Activated naive CD8-positive, alpha-beta T cell treated with anti-CD3 and anti-CD28 coated beads, Interleukin-2, amount 10 ng/mL, durations not matched to agents 7 days and 5 days (primary cell): ENCODE measurements at places on chromosomes 3 and 15. TPM values are rescaled to one million over a fixed set of nuclear protein-coding genes. Genes with fewer than 3 reads are reported as not detected.
A peak's percentile ranks its signal among the peaks of the same experiment; 100 is the strongest.

DNA sequence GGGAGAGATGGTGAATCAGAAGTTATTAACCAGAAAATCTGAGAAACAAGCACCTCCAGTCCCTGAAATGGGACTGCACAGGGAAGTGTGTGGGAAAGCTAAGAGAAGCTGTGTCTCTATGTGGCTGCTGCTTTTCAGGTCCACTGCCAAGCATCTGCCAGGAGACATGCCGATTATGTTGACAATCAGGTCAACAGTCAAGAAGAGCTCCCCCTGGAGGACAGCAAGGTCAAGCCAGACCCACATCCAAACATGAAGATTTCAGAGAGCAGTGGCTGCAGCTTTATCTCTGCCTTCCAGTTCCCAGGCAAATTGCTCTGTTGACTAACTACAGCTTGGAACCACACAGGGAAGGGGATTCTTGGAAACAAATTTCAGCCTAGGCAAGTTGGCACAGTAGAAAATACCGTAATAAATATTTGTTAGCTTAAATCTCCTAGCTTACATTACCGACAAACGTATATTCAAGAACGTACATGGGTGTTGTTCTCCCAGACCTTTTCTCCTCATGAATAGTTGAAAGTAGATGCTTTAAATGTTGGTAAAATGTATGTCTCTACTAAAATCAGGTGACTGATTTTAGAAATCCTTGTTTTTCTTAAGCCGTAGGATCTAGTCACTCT, 394.5 kb upstream of the RARB start:
- no peak overlapping the region for H3K4me3 ChIP-seq
- no peaks in the 10 kb centered on the region for H3K27me3 ChIP-seq
- no peaks in the 10 kb centered on the region for H3K4me1 ChIP-seq
- no peak for DNase-seq
- no peaks in the 10 kb centered on the region for H3K36me3 ChIP-seq
- no peak overlapping the region for H3K27ac ChIP-seq

- no peaks in the 10 kb centered on the region for H3K4me1 ChIP-seq
- no peak overlapping the region for H3K4me3 ChIP-seq
- H3K27ac ChIP-seq, result no peak overlapping the region
- no peak for DNase-seq
Measured at GRCh38 chr15:78399091-78399490, 38.9 kb upstream of the IREB2 start.

The GOLGA6L22 gene
- not detected for total RNA-seq

DNA sequence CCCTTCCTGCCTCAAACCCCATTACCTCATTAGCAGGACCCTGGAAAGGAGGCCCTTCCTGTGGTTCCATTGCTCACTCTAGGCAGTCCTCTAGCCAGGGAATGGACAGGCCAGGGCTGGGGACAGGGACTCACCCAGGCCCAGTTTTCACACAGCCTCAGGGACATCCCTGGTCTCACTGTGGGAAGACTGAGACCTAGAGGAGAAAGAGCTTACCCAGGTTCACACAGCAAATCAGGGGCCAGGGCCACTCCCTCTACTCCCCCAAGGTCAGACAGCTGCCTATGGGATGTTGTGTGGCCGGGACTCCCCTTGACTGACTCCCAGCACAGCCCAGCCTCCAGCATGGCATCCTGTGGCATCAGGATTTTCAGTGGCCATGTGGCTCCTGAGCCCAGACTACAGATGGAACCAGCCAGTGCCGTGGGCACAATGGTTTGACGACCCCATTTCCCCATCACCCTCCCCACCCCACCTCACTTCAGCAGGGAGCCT, 49.3 kb downstream of the ADAMTS7 start:
- H3K27me3 ChIP-seq, result no peaks in the 10 kb centered on the region
- DNase-seq, result no peak
- H3K36me3 ChIP-seq, result no peaks in the 10 kb centered on the region
- peak overlapping the region; percentile 47 for H3K4me3 ChIP-seq
- H3K27ac ChIP-seq, result peak overlapping the region; percentile 92

GRCh38 chr3:140727886-140728285, 50.0 kb downstream of the TRIM42 start:
- no peak overlapping the region for H3K4me3 ChIP-seq
- peaks cover 13% of the 10 kb centered on the region for H3K27me3 ChIP-seq
- no peaks in the 10 kb centered on the region for H3K36me3 ChIP-seq
- peaks cover 19% of the 10 kb centered on the region for H3K4me1 ChIP-seq
- DNase-seq, result no peak

The DNASE1L3 gene
- not detected for total RNA-seq

GRCh38 chr3:109165905-109166304, 29.4 kb downstream of the C3orf85 start:
- no peak overlapping the region for H3K27ac ChIP-seq
- DNase-seq, result no peak
- H3K27me3 ChIP-seq, result no peaks in the 10 kb centered on the region
- no peak overlapping the region for H3K4me3 ChIP-seq
- no peaks in the 10 kb centered on the region for H3K4me1 ChIP-seq

DNA sequence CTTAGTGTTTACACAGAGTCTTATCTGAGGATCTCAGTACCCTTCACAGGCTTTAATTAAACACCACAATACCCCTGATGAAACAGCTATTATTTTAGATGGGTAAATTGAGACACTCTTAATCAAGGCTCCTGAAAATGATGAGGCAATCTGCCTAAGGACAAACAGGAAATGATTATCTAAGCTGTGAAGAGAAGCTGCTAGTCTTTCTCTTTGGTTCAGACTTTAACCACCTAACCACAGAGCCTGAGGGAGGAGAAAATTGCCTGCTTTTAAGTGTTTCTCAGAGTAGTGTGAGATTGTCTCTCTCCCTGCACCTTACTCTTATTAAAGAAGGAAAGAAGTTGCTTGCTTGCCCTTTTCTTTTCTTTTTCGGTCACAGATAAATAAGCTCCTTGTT, 364.3 kb upstream of the ADAMTS9 start:
- no peaks in the 10 kb centered on the region for H3K36me3 ChIP-seq
- no peak for DNase-seq
- H3K4me1 ChIP-seq, result no peaks in the 10 kb centered on the region
- no peaks in the 10 kb centered on the region for H3K27me3 ChIP-seq

- H3K27ac ChIP-seq, result no peak overlapping the region
- no peak for DNase-seq
- no peak overlapping the region for H3K4me3 ChIP-seq
- no peaks in the 10 kb centered on the region for H3K36me3 ChIP-seq
- peaks cover 5% of the 10 kb centered on the region for H3K27me3 ChIP-seq
Measured at GRCh38 chr3:8709801-8710507, 23.6 kb upstream of the CAV3 start.

The XCR1 gene
- total RNA-seq, result not detected

- no peaks in the 10 kb centered on the region for H3K36me3 ChIP-seq
- no peak overlapping the region for H3K4me3 ChIP-seq
- no peaks in the 10 kb centered on the region for H3K4me1 ChIP-seq
- H3K27me3 ChIP-seq, result peaks cover 3% of the 10 kb centered on the region
Measured at GRCh38 chr15:29461877-29462276, 192.3 kb upstream of the NSMCE3 start.

- no peak for DNase-seq
- H3K36me3 ChIP-seq, result no peaks in the 10 kb centered on the region
- no peaks in the 10 kb centered on the region for H3K4me1 ChIP-seq
- H3K27me3 ChIP-seq, result peaks cover 11% of the 10 kb centered on the region
- H3K27ac ChIP-seq, result no peak overlapping the region
- no peak overlapping the region for H3K4me3 ChIP-seq
Measured at GRCh38 chr3:25513642-25514266, 85.7 kb downstream of the RARB start.

DNA sequence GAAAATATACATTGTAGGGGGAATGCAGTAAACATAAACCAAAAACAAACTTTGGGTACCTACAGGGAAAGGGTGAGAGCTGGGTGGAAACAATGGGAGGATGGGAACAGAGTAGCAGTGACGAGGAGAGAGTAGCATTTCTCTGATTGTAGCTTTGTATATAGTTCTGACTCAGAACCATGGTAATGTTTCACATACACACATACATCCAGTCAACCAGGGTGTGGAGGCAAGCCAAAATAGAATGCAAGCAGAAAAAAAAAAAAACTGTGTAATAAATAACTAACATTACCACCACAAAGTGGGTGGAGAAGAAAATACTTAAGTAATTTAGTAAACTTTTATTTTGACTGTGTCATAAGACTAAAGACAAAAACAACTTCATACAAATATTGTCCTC, 27.2 kb downstream of the BCL2A1 start:
- DNase-seq, result no peak
- peaks cover 1% of the 10 kb centered on the region for H3K36me3 ChIP-seq
- H3K4me1 ChIP-seq, result peaks cover 6% of the 10 kb centered on the region
- no peak overlapping the region for H3K4me3 ChIP-seq
- peaks cover 2% of the 10 kb centered on the region for H3K27me3 ChIP-seq

The LMCD1 gene
- 0.69 TPM for total RNA-seq

The CACNA2D3 gene
- not detected for total RNA-seq

The DOCK3 gene
- total RNA-seq, result 3.4 TPM

The C3orf22 gene
- total RNA-seq, result not detected

- DNase-seq, result no peak
- no peak overlapping the region for H3K4me3 ChIP-seq
- no peak overlapping the region for H3K27ac ChIP-seq
- no peaks in the 10 kb centered on the region for H3K36me3 ChIP-seq
- no peaks in the 10 kb centered on the region for H3K4me1 ChIP-seq
- no peaks in the 10 kb centered on the region for H3K27me3 ChIP-seq
Measured at GRCh38 chr3:10717756-10718155, 98.3 kb upstream of the SLC6A11 start.

DNA sequence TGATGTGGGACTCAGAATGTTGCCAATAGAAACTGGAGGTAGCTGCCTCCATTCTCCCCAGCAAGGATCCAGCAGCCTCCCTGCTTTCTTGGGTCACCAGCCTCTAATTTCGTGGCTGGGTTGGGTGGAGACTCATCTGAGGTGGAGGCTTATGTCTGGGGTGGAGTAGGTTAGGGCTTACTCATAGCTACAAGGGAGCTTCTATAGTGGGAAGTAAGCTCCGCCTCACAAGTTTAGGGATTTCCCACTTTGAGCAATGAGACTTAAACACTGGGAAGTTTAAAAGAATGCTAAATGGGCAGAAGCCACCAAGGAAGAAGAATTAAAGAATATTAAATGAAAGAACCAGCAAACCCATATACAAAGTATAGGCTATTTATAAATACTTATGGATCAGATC, 63.8 kb downstream of the GJD2 start:
- no peak overlapping the region for H3K27ac ChIP-seq
- DNase-seq, result no peak
- no peak overlapping the region for H3K4me3 ChIP-seq
- H3K36me3 ChIP-seq, result no peaks in the 10 kb centered on the region
- peaks cover 15% of the 10 kb centered on the region for H3K27me3 ChIP-seq

DNA sequence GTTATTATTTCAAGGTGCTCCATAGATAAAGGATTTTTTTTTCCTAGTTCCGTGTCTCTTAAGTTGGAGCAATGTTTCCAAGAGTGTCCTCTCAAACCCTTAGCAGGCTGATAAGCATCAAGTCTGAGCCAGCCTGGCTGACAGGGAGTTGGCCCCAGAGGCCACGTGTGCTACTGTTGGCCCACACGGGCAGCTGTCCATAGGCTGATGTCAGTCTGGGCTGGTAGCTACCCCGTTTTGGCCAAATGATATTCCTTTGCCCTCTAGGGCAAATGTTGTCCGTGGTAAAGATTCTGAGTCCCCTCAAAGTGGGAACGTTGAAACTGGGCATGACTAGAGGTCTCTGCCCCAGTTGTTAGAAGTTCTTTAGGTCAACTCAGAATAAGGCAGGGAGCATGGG, 99.4 kb downstream of the FLNB start:
- H3K4me1 ChIP-seq, result peaks cover 7% of the 10 kb centered on the region
- H3K36me3 ChIP-seq, result peaks cover 14% of the 10 kb centered on the region
- H3K4me3 ChIP-seq, result no peak overlapping the region
- H3K27me3 ChIP-seq, result no peaks in the 10 kb centered on the region
- no peak overlapping the region for H3K27ac ChIP-seq
- no peak for DNase-seq

- no peaks in the 10 kb centered on the region for H3K27me3 ChIP-seq
- DNase-seq, result no peak
- H3K27ac ChIP-seq, result no peak overlapping the region
- peaks cover 17% of the 10 kb centered on the region for H3K4me1 ChIP-seq
Measured at GRCh38 chr3:152346058-152346457, 77.3 kb downstream of the MBNL1 start.

DNA sequence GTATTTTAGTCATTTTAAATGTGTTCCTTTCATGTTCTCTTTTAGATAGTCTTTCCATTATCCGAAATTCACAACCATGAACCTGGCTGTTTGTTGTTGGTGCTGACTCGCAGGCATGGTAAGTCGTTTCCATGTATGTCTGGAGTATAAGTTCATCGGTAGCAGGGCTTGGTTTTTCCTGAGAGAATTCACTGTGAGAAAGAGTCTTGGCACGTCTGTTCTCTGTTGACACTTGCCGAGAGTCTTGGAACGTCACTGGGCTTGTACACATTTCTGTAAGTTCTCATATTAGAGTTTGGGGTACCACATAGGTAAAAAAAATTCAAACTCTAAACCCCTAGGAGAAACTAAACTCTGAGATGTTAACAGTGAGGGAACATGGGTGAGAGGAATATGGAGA, 29.4 kb upstream of the EIF4A2 start:
- H3K27ac ChIP-seq, result no peak overlapping the region
- DNase-seq, result no peak
- H3K4me1 ChIP-seq, result peaks cover 3% of the 10 kb centered on the region
- peaks cover 3% of the 10 kb centered on the region for H3K27me3 ChIP-seq

DNA sequence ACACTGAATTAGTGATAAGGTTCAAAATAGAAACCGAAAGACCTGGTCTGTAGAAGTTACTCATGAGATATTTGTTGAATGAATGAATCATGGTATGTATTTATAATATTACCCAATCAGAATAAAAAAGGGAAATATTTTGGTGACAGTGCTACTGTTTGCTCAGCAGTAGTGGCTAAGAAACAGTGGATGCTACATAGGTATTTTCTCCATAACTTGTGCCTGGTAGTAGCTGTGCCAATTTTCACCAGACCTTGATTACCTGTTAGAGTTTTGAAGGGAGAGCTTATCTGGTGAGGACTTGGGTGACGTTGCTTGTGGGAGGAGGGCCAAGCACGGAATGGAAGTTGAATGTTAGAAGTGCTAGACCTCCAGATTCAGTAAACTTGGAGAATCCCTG, 14.3 kb downstream of the LIMD1 start:
- H3K36me3 ChIP-seq, result peaks cover 29% of the 10 kb centered on the region
- DNase-seq, result no peak
- H3K4me3 ChIP-seq, result no peak overlapping the region
- no peaks in the 10 kb centered on the region for H3K27me3 ChIP-seq
- peaks cover 30% of the 10 kb centered on the region for H3K4me1 ChIP-seq

- DNase-seq, result no peak
- no peak overlapping the region for H3K27ac ChIP-seq
- no peaks in the 10 kb centered on the region for H3K36me3 ChIP-seq
- H3K4me3 ChIP-seq, result peak overlapping the region; percentile 37
- H3K27me3 ChIP-seq, result peaks cover 78% of the 10 kb centered on the region
- peaks cover 7% of the 10 kb centered on the region for H3K4me1 ChIP-seq
Measured at GRCh38 chr15:37109872-37110572, 9.7 kb upstream of the MEIS2 start.

DNA sequence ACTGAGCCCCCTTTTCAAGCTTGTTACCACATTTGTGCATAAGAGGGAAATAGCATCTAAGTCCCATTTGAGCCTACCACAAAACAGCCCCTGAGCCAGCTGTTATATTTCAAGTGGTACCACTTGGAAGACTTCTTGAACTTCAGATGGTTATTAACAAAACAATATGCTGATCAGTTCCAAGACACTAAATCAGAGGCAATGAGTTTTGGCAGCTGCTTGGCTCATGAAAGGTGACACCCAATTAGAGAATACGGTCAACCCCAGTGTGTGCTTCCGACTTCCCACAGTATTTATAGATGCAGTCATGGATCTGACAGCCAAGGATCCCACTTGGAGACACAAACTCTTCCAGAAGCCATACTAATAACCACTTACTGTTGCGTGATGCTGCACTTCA, 469.6 kb upstream of the PPP2R3A start:
- no peak overlapping the region for H3K4me3 ChIP-seq
- no peaks in the 10 kb centered on the region for H3K36me3 ChIP-seq
- H3K27me3 ChIP-seq, result no peaks in the 10 kb centered on the region
- no peak for DNase-seq
- H3K4me1 ChIP-seq, result no peaks in the 10 kb centered on the region
- no peak overlapping the region for H3K27ac ChIP-seq
